ENCODE measurements at places on chromosomes 3 and 15.

- no peak for DNase-seq
Measured at GRCh38 chr15:91465696-91466095, 365.6 kb downstream of the SV2B start.

DNA sequence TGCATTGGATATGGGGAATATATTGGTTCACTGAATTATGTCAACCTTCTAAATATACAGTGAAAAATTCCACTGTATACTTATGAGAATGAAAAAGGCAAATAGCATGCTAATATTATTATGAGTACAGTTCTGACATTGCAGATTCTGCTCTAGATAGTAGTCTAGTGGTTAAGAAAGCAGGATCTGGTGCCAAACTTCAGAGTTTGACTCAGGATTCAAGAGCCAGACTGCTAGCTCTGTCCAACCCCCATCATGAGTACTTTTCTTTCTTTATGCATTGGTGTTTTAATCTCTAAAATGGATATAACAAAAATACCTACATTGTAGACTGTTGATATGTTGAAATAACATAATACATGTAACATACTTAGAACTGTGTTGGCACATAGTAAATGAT, 57.3 kb upstream of the PLSCR4 start:
- DNase-seq, result no peak

GRCh38 chr15:41905036-41905793, 11.4 kb upstream of the SPTBN5 start:
- no peak for DNase-seq

GRCh38 chr3:107346564-107346963, 30.7 kb upstream of the CCDC54 start:
- DNase-seq, result no peak

GRCh38 chr3:36244728-36245127, 135.6 kb upstream of the STAC start:
- no peak for DNase-seq
